Neural cell (in vitro differentiated cells): ENCODE measurements at places on chromosomes 11 and 22. TPM values are rescaled to one million over a fixed set of nuclear protein-coding genes. Genes with fewer than 3 reads are reported as not detected.

SLC15A3 gene
- polyA plus RNA-seq: not detected in 2 replicates

CHRM1 gene
- polyA plus RNA-seq: not detected in 2 replicates

CARNS1 gene
- polyA plus RNA-seq: not detected in 2 replicates

CALCA gene
- not detected in 2 replicates for polyA plus RNA-seq

BEST1 gene
- 6.4 and 7.7 TPM in 2 replicates for polyA plus RNA-seq

RBMXL2 gene
- polyA plus RNA-seq: not detected in 2 replicates

PNPLA5 gene
- not detected in 2 replicates for polyA plus RNA-seq

CREB3L1 gene
- not detected in 2 replicates for polyA plus RNA-seq

OR10S1 gene
- polyA plus RNA-seq: not detected in 2 replicates

DBX1 gene
- polyA plus RNA-seq: not detected in 2 replicates

CTSC gene
- 5.2 and 6.8 TPM in 2 replicates for polyA plus RNA-seq

NTM gene
- polyA plus RNA-seq: 34.1 and 39.4 TPM in 2 replicates

CWC15 gene
- 105 and 151 TPM in 2 replicates for polyA plus RNA-seq

CSF2RB gene
- not detected in 2 replicates for polyA plus RNA-seq

SMIM35 gene
- 0.12 TPM in 1 of 2 replicates, not detected in the other for polyA plus RNA-seq

ALDH3B1 gene
- not detected in 2 replicates for polyA plus RNA-seq

NPAS4 gene
- 6.7 and 10.6 TPM in 2 replicates for polyA plus RNA-seq

NOX4 gene
- 0.71 and 0.96 TPM in 2 replicates for polyA plus RNA-seq

CCDC81 gene
- polyA plus RNA-seq: 1.0 and 2.5 TPM in 2 replicates

ASPHD2 gene
- 16.7 and 18.7 TPM in 2 replicates for polyA plus RNA-seq

OR6T1 gene
- polyA plus RNA-seq: not detected in 2 replicates

C11orf52 gene
- not detected in 2 replicates for polyA plus RNA-seq

OR5A1 gene
- not detected in 2 replicates for polyA plus RNA-seq

OR8J3 gene
- not detected in 2 replicates for polyA plus RNA-seq

CHADL gene
- polyA plus RNA-seq: 0.22 TPM in 1 of 2 replicates, not detected in the other

OR2AG2 gene
- polyA plus RNA-seq: not detected in 2 replicates

OR51B2 gene
- not detected in 2 replicates for polyA plus RNA-seq

LUZP2 gene
- 15.5 and 17.7 TPM in 2 replicates for polyA plus RNA-seq

LRRN4CL gene
- 0.44 and 0.82 TPM in 2 replicates for polyA plus RNA-seq

TBC1D22A gene
- polyA plus RNA-seq: 9.3 and 10.4 TPM in 2 replicates

NDUFA6 gene
- polyA plus RNA-seq: 225 and 273 TPM in 2 replicates

OR4D5 gene
- not detected in 2 replicates for polyA plus RNA-seq

MMP13 gene
- polyA plus RNA-seq: 0.26 TPM in 1 of 2 replicates, not detected in the other

KIRREL3 gene
- polyA plus RNA-seq: 23.8 and 29.0 TPM in 2 replicates

MED15 gene
- 13.2 and 17.9 TPM in 2 replicates for polyA plus RNA-seq

PRDM11 gene
- 2.0 and 8.6 TPM in 2 replicates for polyA plus RNA-seq

MRGPRF gene
- not detected in 2 replicates for polyA plus RNA-seq

ALG9 gene
- 82.0 and 92.1 TPM in 2 replicates for polyA plus RNA-seq
